ENCODE measurements at places on chromosomes 7 and 10. TPM values are rescaled to one million over a fixed set of nuclear protein-coding genes. Genes with fewer than 3 reads are reported as not detected.

DNAJC2 gene
- 16.0 TPM for total RNA-seq

CHAT gene
- total RNA-seq, result not detected

MPP7 gene
- total RNA-seq, result not detected

TSPAN12 gene
- total RNA-seq, result 0.72 TPM
